ENCODE measurements at places on chromosomes 5 and 9. TPM values are rescaled to one million over a fixed set of nuclear protein-coding genes. Genes with fewer than 3 reads are reported as not detected.

The NNT gene
- 79.6 TPM for total RNA-seq

The VCAN gene
- total RNA-seq = 610 TPM

The CAMLG gene
- total RNA-seq = 46.7 TPM

The WWC1 gene
- total RNA-seq = 20.2 TPM

The TAF11L5 gene
- not detected for total RNA-seq

The PCDHA9 gene
- total RNA-seq = 4.1 TPM

The ADRA1B gene
- 3.2 TPM for total RNA-seq

The ANKRD31 gene
- 0.50 TPM for total RNA-seq

The SLC22A4 gene
- total RNA-seq = 8.7 TPM

The KCNV2 gene
- not detected for total RNA-seq

The CNTFR gene
- total RNA-seq = 9.6 TPM

The ADCY2 gene
- 43.1 TPM for total RNA-seq

The TRAF1 gene
- total RNA-seq = 5.4 TPM

The PCDHGA2 gene
- 8.9 TPM for total RNA-seq
